ENCODE measurements at places on chromosomes 1 and 21. TPM values are rescaled to one million over a fixed set of nuclear protein-coding genes. Genes with fewer than 3 reads are reported as not detected.

DNA sequence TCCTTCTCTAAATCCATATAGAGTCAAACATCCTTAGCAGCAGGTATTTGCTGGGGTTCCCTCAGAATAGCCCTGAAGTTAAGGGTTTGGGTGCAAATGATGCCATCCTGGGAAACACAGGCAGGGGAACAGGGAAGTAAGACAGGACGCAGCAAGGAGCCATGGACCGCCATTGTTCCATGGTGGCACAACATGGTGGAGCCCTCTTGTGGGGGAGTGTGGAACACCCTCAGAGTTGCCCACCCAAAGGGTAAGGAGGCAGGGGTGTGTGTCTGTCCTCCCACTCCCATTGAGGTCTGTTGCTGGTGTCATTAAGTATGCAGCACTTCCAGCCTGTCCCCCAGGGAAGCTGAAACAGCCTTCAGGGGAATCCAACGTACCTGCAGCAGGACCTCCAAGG, 20.4 kb upstream of the RCAN1 start:
- no peak for DNase-seq

DNA sequence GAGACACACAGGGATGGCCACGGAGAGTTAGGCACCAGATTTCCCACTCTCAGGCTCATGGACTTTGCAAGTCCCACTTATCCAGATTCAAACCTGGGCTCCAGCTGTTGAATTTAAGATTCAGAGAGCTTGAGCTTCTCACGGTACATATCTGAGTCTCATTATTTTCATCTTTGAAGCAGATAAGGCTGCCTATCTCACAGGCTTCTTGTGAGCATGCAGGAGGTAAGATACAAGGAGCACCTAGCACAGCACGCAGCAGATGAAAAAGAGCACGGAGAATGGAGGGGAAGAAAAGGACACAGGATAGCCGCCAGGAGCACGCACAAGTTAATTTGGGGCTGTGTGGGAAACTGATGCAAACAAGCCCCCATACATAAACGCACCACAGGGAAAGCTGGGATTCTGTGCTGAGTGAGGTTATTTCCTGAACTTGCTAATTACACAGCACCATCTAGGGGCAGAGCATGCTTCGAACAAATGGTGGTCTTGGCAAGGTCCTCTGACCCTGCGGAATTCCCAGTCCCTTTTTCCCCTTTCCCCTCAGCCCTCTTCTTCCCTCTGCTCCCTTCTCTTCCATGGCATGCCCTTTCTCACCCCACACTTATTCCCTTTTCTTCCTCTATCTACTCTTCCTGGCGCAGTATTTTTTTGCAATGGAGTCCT, 134.7 kb upstream of the VANGL1 start:
- no peak for DNase-seq

- DNase-seq: peak; percentile 89
Measured at GRCh38 chr1:31701091-31701736, 2.6 kb downstream of the COL16A1 start.

DNA sequence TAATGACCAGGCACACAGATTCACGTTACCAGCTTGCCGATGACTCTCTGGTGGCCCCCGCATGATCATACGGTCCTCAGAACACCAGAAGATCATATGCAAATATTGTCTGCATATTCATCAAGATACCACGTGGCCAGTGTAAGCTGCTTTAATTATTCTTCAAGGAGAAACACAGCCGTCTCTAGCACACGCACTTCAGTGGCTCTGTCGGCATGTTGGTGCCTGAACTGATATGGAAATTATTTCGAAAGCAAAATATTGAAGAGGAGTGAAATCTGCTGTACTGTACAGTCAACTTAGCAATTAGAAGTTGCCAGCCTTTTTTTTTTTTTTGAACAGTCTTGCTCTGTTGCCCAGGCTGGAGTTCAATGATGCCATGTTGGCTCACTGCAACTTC, 5.9 kb upstream of the KIF26B start:
- no peak for DNase-seq

GRCh38 chr21:42651515-42652401, 1.7 kb upstream of the PDE9A start:
- DNase-seq: peak; percentile 29

DNA sequence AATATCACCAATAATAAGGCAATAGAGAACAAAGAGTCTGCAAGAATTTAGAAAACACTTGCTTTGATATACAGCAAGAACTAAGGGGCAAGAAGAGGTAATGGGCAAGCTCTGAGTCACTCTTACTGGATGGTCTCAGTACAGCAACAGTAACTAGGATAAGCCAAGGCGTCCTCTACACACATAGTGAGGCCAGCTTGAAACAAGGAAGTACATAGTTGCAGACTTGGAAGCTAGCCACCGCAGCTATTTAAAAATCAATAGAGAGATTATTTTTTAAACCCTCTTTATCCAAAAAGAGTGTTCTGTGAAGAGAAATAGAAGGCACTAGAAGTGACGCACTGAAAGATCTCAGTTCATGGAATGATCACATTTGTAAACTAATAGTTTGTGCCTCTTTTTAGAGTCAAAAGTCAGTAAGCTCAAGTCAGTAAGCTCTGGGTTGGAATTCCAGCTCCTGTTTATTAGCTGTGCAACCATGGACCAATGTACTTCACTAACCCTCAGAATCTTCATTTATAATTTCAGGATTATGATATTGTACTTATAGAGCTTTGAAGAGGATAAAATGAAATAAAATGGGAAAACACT, 118.6 kb downstream of the AKT3 start:
- DNase-seq: no peak

DNA sequence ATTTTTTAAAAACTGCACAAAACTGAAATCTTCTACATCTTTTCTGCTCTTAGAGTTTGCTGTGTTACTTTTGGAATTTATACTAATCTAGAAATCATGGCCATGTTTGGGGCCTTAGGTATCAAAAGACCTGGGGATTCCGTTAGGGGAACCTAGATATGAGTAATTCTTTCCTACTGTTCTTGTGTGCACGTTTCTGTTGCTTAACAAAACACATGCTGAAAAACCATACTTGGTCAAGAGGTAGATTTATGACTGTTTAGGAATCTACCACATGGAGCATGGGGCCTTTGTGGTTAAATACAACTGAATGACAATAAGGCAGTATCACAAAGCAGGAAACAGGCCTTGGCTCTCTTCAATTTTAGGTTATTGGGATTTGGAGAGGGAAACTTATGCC, 291.9 kb upstream of the USP25 start:
- DNase-seq: no peak

DNA sequence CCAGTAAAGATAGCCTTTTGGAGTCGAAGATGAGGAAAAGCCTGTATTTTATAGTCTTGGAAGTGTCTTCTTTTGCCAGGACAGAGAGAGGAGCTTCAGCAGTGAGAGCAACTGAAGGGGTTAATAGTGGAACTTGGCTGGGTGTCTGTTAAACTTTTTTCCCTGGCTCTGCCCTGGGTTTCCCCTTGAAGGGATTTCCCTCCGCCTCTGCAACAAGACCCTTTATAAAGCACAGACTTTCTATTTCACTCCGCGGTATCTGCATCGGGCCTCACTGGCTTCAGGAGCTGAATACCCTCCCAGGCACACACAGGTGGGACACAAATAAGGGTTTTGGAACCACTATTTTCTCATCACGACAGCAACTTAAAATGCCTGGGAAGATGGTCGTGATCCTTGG, at the start of gene VCAM1:
TSS of gene VCAM1 (plus strand) at position 253 of the 400 bp plus-strand sequence. CDS start at position 372, 119 bp downstream.
- DNase-seq: no peak

DNA sequence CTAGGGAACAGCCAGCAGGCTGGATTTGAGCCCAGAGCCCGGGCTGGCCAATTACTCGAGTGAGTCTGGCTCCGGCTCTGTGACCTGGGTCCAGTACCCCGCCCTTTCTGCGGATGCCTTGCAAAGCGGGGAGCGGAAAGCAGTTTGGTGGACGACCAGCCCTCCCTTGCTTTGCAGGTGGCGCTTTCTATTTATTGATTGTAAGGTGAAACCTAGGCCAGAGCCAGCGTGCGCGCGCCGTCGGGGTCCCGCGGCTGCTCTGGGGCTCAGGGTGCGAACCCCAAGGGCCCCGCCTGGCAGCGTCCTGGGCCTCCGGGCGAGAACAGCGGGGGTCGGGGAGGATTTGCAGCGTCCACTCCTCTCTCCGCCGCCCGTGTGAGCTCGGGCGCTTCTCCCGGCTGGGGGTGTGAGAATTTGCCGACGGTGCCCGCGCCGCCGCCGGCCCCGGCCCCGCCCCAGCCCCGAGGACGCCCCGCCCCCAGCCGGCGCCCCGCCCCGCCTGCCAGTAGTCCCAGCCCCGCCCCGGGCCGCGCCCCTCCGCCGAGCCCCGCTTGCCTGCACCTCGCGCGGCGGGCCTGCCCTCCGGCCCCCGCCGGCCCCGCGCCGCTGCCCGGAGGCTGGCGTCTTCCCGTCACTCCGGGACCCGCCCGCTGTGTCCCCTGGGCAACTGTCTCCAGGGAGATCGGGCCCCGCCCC, 37.6 kb downstream of the PIK3CD start:
- DNase-seq: peak; percentile 93

DNA sequence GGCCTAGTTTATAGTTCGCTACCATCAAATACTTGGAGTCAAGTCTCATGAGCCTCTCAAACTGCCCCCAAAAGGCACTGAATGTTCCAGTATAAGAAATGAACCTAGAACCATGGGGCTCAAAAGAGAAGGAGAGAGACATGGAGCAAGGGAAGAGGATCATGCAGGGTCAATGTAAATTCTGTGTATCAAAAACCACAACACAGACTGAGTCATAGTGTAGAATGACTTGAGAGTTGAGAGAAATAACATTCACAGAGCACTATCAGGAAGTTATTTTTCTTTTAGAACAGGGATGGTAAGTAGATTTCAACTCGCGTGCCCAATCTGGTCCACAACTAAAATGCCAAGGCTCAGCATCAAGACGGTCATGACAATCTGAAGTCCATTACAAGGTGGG, 59.8 kb downstream of the GNG12 start:
- DNase-seq: no peak

GRCh38 chr1:185568155-185569123, 165.8 kb upstream of the HMCN1 start:
- DNase-seq: no peak

GRCh38 chr1:183241471-183241870, 55.4 kb downstream of the LAMC2 start:
- no peak for DNase-seq

DNA sequence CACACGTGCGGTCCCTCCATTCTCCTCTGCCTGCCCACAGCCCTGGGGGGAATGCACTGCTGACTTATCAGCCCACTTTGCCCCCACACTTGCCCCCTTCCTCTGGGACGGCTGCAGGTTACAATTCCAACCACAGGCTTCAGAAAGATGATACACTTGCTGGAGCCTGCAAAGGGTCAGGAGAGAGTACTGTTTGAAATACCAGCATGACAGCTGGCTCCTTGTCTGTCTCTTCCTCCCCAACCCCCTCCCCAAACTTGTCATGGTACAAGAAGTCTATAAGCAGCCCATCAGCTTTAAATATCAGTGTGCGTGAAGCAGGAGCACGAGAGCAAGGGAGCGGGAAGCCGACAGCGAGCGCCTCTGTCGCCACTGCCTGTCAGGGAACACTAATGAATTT, 62.4 kb downstream of the ERI3 start:
- DNase-seq: no peak

- no peak for DNase-seq
Measured at GRCh38 chr21:36126208-36126565, 8.7 kb upstream of the CBR3 start.

- no peak for DNase-seq
Measured at GRCh38 chr1:29682171-29682918, 446.0 kb downstream of the PTPRU start.

DNA sequence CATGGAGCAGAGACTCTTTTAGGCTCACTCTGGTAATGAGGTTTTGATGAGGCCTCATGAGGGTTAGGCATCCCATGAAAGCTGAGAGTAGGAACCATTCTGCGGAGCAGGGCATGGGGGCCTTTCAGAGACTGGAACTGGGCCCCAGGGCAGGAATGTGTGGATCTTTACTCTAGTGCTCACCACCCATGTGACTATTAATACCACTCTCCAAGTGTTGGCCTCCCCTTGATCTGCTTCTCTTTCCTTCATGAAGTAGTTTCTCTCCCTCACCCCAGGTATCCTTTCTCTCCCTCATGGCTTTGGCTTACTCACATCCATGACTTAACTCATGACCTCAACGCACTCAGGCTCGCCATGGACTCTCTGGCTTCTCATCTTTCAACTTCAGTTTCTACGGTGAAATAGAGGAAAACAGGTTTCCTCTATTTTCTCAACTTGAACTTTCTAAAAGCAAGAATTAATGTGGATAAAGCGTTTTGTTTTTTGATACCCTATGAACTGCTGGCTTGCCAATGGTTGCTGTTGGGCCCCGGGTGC, 50.5 kb upstream of the GADD45A start:
- no peak for DNase-seq

DNA sequence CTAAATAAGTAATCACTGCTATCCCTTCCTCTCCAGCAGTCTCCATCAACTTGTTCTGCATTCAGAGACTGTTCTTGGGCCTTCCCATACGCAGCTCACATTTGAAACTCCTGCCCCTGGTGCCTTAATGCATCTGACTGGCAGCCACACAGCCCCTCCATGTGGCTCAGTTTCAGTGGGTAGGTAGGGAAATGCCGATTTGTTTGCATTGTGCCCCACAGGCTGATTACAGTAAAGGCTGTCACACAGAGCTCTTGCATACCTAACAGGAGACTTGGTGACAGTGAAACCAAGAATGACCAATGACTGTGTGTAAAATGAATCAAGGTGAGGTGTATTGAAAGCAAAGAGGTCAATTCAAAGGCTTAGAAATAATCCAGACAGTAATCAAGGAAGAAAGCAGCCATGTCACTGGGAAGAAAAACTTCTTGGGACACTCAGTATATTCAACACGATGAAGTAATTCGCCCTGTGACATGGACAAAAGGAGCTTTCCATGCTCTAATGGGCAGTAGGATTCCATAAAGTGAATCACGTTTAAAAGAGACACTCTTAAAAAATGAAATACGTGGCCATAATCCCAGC, 12.7 kb upstream of the B3GALNT2 start:
- DNase-seq: no peak

- DNase-seq: no peak
Measured at GRCh38 chr1:236654957-236655356, 31.3 kb upstream of the ACTN2 start.

DNA sequence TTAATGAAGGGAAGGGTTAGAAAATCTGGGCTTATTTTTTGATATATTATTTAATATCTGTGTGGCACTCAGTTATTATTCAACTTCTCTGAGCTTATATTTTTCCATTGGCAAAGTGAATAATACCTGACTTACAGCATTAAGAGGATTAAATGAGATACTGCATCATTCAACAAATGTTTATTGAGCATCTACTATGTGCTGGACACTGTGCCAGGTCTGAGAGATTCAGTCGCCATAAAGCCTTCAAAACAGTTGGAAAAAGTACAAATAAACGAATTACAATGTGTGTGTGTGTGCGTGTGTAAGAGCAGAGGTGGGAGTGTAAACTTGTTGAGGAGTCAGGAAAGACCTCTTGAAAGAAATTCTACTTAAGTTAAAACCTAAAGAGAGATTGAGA, 87.9 kb upstream of the CD53 start:
- DNase-seq: no peak

GRCh38 chr21:39065917-39066316, 117.3 kb downstream of the PSMG1 start:
- no peak for DNase-seq

Gene GBP6
- not detected for total RNA-seq

Gene EXOSC10
- total RNA-seq: 20.4 TPM

Gene MPZ
- 3.8 TPM for total RNA-seq

Gene SPRR3
- total RNA-seq: not detected

Gene OR14I1
- total RNA-seq: not detected

Gene DARS2
- 12.4 TPM for total RNA-seq

Gene DMBX1
- total RNA-seq: not detected

Gene NECTIN4
- total RNA-seq: not detected

Gene CTSE
- total RNA-seq: 0.15 TPM

Gene COL16A1
- total RNA-seq: 16.1 TPM

Gene OR2T12
- total RNA-seq: not detected

Gene FAM151A
- total RNA-seq: 1.2 TPM

Gene SPATC1L
- total RNA-seq: 12.0 TPM

Gene SELL
- 2.1 TPM for total RNA-seq

Gene KRTAP13-2
- total RNA-seq: not detected

Data from left ventricle myocardium superior (tissue), 1 donor.